Stimulated activated CD8-positive, alpha-beta memory T cell treated with anti-CD3 and anti-CD28 coated beads, Interleukin-4, amount 100 ng/mL, for 1 hour (primary cell): ENCODE measurements at places on chromosomes 16 and 17.

- no peak for DNase-seq
Measured at GRCh38 chr16:8720080-8720966, 45.9 kb downstream of the ABAT start.

- DNase-seq = no peak
Measured at GRCh38 chr16:56551796-56552738, 12.8 kb upstream of the MT4 start.

DNA sequence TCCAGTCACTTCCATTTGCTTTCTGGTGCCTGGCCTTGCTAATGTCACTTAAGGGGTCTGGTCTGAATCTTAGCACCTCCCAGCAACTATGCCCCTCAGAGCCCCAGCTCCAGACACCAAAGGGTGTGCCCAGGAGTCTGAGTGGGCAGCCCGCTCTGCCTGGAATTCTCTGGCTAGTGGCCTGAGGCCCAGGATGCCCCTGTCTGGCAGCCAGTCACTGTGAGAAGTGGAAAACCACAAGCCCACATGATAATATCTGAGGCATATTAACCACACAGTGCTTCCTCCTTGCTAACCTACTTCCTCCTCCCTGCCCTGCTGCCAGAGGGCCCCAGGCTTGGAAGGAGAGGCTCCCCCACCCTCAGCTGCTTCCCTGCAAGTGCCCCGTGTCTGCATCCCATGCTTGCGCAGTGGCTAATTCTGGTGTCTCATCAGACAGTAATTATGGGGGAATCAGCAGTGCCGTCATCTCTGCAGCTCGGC is 14.0 kb downstream of the SRCIN1 start:
- DNase-seq = no peak

GRCh38 chr17:50303051-50303450 is 28.8 kb downstream of the TMEM92 start:
- no peak for DNase-seq

DNA sequence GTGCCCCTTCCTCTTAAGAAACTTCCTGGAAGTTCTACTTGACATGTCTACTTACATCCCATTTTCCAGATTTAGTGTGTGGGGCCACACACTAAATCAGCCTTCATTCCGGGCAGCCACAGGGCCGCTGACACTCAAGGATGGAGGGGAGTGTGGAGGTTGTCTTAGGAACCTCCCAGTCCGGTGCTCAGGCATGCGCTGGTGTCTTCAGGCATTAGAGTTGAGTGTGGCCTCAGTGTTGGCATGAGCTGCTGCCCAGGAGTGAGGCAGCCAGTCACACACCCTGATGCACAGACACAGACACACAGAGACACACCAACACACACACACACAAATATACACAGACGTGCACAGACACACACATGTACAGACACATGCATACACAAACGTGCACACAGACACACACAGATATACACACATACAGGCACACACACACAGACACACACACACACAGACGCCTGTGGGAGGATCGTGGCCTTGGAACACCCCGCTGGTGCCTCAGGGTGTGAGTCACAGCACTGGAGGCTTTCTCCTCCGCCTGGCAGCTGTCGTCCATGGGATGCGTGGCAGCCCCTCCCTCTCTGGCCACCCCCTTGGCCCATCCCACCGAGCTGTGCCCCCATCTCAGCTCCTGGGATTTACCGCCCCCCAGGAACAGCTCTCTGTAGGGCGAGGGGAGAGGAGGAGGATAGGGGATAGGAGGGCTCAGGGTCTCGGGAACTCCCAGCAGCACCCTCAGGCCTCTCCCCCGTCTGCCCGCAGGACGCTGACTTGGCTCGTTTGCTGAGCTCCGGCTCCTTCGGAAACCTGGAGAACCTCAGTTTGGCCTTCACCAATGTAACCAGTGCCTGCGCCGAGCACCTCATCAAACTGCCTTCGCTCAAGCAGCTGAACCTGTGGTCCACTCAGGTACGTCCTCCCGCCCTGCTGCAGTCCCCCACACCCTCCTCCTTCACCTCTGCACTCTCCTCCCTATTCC is 75.6 kb upstream of the PLCG2 start:
- no peak for DNase-seq

- no peak for DNase-seq
Measured at GRCh38 chr17:6580625-6581024, 24.3 kb upstream of the PITPNM3 start.

DNA sequence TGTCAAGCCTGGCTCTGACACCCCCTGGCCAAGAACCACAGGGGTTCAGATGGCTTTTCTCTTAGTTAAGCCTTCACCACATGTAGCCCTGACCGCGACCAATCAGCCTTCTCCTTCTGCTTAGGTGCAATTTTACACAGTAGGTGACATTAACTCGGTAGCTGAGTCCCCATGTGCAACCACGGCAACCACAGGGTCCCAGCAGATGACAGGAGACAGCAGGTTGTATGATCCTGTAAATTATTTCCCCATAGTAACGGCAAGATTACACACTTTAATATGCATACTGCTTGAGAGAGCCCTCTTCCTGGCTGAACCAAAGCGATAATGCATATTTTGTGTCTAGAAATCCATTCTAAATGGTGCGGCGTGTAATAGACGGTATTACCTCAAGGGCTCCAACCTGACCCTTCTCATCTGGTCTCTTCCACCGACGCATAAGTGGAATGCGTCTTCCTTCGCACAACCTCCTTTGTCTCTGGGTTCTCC is 458.7 kb upstream of the ZFHX3 start:
- no peak for DNase-seq

GRCh38 chr16:66926171-66926947 is 1.0 kb upstream of the RRAD start:
- DNase-seq = no peak

DNA sequence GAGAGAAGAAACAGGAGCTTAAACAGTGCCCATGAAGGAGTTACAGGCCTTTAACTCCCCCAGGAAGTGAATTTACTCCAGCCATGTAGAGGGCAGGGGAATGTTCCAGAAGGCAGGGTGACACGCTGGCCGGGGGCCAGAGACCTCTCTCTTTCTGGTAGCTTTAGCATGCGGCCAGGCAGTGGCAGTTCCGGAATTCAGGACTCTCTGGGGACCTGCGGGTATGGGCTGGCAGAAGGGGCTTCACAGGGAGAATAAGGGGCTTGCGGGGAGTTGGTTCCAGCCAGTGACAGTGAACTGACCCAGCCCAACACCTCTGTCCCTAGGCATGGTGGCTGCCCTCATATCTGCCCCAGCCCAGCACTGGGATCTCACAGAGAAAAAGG is 40.0 kb downstream of the MYH3 start:
- DNase-seq = no peak

DNA sequence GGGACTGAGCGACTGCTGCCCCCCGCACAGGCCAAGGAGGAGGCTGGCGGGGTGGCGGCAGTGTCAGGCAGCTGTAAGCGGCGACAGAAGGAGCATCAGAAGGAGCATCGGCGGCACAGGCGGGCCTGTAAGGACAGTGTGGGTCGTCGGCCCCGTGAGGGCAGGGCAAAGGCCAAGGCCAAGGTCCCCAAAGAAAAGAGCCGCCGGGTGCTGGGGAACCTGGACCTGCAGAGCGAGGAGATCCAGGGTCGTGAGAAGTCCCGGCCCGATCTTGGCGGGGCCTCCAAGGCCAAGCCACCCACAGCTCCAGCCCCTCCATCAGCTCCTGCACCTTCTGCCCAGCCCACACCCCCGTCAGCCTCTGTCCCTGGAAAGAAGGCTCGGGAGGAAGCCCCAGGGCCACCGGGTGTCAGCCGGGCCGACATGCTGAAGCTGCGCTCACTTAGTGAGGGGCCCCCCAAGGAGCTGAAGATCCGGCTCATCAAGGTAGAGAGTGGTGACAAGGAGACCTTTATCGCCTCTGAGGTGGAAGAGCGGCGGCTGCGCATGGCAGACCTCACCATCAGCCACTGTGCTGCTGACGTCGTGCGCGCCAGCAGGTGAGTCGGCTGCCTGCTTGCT is 5.6 kb upstream of the TMEM88 start:
- no peak for DNase-seq

- DNase-seq = no peak
Measured at GRCh38 chr16:89749637-89750036, 28.3 kb downstream of the ZNF276 start.

GRCh38 chr16:23288209-23288608 is 13.9 kb upstream of the SCNN1B start:
- DNase-seq = no peak

DNA sequence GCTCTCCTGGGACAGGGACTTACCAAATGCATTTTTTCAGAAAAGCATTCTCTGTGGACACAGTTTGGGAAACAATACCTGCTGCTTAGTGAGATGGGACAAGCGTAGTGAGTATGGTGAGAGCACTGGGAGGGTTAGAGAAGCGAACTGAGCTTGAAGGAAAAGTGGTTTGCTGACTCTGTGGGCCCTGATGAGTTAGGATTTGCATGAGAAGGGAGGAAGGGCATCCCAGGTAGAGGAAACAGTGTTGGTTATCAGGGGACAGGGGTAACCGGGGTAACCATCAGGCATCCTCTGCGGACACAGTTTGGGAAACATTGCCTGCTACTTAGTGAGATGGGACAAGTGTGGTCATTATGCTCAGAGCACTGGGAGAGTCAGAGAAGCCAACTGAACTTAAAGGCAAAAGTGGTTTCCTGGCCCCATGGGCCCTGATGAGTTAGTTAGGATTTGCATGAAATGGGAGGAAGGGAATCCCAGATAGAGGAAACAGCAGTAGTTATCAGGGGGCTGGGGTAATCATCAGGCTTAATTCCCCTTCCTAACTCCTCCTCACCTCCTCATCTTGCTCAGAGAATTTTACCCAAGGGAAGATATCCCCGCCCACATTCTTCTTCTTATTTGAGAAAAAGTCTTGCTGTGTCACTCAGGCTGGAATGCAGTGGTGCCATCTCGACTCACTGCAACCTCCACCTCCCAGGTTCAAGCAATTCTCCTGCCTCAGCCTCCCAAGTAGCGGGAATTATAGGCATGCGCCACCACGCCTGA is 319.3 kb downstream of the RBFOX1 start:
- no peak for DNase-seq

- DNase-seq = no peak
Measured at GRCh38 chr17:10268005-10268404, 69.6 kb upstream of the GAS7 start.

DNA sequence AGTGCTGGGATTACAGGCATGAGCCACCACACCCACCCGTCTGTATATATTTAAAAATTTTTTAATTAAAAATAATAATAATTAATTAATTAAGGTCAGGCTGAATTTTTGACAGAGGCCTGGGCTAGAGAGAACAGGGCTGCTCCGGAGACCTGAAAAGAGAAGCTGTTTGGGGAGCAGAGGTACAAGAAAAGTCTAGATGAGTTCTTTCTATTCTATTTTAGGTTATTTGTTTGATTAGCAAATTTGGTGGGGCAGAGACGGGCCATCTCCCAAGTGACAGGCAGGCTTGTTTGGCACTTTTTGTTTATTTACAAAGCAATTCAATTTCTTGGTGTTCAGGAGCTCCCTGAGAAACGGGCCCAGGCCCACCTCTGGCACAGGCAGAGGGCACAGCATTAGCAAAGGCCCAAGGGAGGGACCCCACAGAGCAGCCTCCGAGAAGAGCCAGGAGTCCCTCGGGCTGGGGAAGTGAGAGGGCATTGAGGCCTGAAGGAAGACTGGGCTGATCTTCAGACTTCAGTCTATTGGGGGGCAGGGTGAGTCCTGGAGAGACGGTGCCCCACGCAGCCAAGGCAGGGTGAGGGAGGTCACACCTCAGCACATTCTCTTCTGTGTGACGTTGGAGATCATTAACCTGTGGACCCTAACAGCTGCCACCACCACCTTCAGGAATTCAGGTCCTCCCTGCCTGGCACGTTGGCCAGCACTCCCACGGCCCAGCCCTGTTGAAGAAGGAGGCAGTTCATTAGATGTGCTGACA is 10.8 kb upstream of the RIPOR1 start:
- no peak for DNase-seq

- DNase-seq = no peak
Measured at GRCh38 chr16:14501331-14502255, 128.5 kb downstream of the PARN start.

DNA sequence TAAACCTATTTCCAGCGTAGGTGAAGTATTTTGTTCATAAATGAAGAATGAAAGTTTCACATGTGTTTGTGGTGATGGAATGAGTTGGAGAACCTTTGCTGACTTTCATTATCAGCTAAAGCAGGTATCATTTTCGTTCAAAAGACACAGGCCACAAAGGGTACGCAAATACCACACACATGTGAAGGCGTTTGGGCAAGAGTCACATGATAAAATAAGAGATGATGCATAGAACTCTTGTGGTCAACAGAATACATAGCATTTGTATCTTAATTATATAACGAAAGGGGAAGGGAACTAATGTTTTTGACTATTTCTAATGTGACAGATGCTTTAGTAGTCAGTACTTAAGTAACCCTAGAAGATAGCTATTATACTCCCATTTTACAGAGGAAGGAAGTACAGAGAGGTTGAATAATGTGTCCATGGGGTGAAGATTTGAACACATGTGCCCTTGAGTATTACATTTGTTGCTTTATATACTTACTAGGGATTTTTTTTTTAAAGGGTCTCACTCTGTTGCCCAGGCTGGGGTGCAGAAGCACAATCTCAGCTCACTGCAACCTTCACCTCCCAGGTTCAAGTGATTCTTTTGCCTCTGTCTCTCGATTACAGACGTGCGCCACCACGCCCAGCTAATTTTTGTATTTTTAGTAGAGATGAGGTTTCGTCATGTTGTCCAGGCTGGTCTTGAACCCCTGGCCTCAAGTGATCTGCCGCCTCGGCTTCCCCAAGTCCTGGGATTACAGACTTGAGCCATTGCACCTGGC is 4.8 kb downstream of the RPA1 start:
- no peak for DNase-seq

DNA sequence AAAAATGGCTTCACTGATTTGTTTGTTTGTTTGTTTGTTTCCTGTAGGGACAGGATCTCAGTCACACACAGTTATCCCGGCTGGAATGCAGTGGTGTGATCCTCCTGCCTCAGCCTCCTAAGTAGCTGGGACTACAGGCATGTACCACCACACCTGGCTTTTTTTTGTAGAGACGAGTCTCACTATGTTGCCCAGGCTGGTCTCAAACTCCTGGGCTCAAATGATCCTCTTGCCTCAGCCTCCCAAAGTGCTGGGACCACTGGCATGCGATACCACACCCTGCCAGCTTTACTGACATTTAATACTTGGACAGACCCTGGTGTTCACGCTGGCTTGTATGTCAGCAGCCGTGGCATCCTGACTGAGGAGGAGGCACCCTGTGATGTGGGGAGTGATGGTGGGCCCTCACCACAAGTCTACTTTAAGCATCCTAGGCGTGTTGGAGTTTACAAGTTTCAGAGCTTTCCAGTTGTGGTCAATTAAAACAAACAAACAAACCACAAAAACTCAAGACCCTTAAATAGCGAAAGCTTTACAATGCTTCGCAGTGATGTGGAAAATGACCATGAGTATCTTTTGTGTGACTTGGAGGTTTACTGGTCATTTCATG is 5.1 kb downstream of the ABCA3 start:
- DNase-seq = no peak

- DNase-seq = no peak
Measured at GRCh38 chr16:54591816-54592246, 305.2 kb upstream of the IRX3 start.

GRCh38 chr16:7849841-7850240 is 517.2 kb downstream of the RBFOX1 start:
- no peak for DNase-seq

- DNase-seq = no peak
Measured at GRCh38 chr17:45924332-45924820, 30.0 kb downstream of the MAPT start.

GRCh38 chr16:49441366-49441780 is 67.8 kb downstream of the C16orf78 start:
- peak; percentile 32 for DNase-seq

- DNase-seq = no peak
Measured at GRCh38 chr16:79359082-79359481, 241.5 kb downstream of the MAF start.

GRCh38 chr17:8056976-8057625 is 18.2 kb downstream of the ALOX15B start:
- no peak for DNase-seq

- no peak for DNase-seq
Measured at GRCh38 chr17:16818821-16819683, 129.0 kb downstream of the CCDC144A start.
